Cortex of kidney (tissue), 1 donor: ENCODE measurements at places on chromosomes 2 and 18.

- DNase-seq, result no peak
These were observed 224.8 kb upstream of the SOX11 start for GRCh38 chr2:5467178-5467905.

- DNase-seq, result no peak
These were observed 4.2 kb upstream of the METAP1D start for GRCh38 chr2:171995586-171995985.

GRCh38 chr2:175001566-175001965, 3.6 kb downstream of the CHN1 start:
- no peak for DNase-seq

DNA sequence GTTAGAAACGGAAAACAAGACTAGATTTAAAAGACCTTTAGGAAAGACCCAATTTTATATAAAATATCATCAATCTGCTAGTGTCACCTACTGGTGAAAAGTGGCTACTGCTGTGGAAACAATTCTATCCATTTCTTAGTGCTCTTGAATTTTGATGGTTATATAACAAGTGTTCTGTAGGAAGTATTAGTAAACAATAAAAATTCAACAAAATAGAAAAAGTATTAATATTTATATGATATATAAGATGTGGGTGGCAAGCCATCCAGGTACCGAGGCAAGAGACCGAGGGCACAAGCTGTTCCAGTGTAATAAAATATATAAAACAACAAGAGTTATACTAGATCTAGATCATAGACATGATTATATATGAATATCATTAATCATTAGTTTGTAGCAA, 6.2 kb upstream of the TMEM87B start:
- DNase-seq, result no peak

GRCh38 chr2:68284896-68285295, 32.6 kb upstream of the PPP3R1 start:
- no peak for DNase-seq

- DNase-seq, result no peak
These were observed 3.4 kb downstream of the SP9 start for GRCh38 chr2:174338147-174338605.

DNA sequence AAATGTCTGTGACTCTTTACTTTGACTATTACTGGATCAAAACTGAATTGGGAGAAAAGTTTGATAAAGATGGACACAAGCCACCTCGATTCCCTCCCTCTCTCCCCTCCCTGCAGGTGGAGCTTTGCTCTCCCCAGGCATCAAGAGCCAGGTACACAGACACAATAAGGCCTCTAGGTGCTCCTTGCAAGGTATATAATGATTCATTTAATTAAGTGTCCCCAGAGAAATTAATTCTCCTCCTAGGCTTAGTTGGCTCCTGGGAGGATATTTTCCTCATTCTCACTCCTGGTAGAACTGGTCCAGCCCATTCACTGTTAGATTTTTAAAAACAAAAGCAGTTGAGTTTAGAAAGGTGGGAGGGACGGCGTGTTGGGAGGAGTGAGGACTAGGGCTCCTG, 352.4 kb upstream of the SMIM21 start:
- no peak for DNase-seq

DNA sequence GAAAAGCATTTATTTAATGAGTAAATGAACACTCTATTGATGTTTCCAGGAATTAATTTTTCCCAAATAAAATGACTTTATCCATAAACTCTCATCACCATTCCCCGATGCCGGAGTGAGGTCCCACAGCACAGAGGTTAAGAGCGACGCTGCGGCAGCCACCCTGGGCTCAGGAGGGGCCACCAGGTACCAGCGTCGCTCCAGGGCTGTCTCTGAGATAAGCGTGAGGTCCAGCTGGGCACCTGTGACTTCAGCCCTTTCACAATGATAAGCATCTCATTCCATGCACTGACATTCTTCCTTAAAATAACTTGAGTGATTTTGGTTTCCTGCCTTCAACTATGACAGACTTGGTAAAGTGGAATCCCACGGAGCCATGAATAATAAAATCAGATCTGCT, 182.1 kb downstream of the TWIST2 start:
- no peak for DNase-seq

DNA sequence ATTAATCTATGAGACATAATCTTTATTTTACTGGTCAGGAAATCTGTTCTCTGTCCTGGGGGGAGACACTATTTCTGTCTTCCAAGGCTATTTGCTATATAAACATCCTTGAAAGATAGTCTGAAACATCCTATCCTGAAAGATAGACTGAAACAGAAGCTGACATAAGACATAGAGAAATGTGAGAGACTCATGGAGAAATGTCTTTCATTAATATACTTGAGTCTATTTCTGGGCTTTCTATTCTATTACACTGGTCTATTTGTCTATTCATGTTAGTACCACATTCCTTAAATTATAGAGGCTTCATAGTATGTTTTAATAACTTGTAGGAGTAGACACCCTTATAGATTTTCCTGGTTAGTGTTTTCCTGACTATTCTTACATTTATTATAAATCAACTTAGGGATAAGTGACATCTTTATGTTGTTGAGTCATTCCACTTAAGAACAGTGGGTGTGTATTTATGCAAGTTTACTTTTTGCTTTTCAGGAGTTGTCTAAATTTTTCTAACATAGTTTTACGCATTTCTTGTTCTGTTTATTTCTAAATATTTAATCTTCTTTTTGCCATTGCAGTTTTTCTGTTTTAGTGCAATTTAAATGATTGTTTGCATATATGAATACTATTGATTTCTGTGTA, 244.9 kb upstream of the ZSWIM2 start:
- DNase-seq, result no peak

GRCh38 chr18:63528863-63529492, 13.2 kb upstream of the SERPINB12 start:
- DNase-seq, result no peak

- DNase-seq, result no peak
These were observed 51.4 kb downstream of the KIF5C start for GRCh38 chr2:148926291-148926961.

DNA sequence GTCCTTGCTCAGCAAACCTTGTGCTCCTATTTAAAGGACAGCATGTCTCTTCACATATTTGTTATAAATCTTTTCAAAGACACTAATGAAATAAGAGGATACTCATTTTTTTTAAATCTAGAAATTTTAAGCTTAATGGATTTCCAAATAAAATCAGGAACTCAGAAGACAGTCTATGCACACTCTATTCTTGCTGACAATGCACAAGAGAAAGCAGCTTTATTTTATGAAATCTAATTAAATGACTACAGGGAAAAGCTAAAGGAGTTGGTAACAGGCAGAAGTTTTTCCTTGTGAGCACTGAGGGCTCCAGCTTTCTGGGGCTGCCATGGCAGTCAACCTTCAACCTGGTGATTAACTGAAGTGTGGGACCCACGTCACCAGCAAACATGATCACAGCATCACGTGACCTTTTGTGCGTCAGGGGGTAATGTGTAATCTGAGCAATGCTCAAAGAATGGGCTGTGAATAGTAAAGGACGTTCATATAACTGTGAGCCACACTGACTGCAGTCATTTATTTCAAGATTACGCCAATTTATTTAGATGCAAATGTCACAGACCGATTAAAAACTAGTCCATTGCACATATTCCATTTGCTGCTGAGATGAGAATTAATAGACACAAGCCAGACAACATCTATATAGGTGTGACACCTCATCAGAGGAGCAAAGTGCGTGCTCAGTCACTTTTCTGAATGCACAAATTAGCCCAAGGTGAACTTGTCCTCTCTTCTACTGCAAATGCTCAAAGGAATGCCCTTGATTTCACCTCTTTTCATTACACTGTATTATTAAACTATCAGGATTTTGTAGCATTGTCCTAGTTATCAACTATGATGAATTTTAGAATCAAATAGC, 11.6 kb upstream of the DNER start:
- no peak for DNase-seq

DNA sequence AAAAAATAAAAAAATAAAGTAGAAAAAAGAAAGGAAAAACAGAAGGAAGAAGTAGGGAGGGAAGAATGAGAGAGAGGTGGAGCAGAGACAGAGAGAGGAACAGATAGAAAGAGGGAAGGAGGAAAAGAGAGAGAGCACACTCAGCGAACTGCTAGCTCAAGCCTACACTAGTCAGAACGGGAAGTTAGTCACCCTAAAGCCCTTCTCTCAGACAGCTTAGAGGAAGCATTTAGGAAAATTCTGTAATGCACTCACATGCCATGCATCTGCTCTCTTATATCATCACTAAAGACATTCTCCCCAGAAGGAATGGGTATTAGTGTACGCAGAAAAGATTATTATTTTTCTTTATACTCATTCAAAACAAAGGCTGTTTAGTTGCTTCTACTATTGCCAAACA, 68.1 kb upstream of the SULT1C3 start:
- no peak for DNase-seq

DNA sequence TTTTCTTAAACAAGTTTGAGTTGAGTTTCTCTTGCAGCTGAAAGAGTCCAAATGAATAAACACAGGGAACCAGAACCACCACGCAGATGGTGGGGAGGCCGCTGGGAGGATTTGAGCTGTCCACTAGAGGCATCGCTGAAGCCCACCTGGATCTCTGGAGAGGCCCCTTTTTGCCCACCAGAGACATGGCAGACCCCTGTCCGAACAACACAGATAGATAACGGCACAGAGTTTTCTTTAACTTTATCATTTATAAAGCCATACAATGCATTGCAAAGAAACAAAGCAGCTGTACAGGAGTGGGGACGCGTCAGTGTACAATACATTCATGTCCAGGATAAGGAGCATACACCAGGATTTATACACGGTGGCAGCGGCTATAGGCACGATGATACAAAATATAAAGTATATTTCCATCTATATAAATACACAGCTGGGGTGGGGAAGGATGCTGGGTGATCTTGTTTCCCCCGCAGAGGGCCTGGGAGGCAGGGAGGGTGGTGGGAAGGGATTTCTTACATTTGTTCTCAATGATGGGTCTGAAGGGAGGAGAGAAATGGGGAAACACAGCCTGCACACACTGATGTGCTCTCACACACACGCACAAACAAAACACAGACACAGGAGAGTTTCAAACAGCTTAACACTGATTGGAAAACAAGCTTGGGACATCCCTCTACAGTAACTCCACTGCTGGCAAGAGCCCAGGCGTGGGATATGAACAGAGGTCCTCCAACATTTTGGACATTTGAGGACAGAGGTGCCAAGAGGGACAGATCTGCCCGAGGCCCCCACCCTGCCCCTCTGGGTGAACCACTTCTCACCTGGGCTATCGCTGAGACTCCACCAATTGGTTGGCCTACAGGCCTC, 203.0 kb downstream of the TNS1 start:
- no peak for DNase-seq

DNA sequence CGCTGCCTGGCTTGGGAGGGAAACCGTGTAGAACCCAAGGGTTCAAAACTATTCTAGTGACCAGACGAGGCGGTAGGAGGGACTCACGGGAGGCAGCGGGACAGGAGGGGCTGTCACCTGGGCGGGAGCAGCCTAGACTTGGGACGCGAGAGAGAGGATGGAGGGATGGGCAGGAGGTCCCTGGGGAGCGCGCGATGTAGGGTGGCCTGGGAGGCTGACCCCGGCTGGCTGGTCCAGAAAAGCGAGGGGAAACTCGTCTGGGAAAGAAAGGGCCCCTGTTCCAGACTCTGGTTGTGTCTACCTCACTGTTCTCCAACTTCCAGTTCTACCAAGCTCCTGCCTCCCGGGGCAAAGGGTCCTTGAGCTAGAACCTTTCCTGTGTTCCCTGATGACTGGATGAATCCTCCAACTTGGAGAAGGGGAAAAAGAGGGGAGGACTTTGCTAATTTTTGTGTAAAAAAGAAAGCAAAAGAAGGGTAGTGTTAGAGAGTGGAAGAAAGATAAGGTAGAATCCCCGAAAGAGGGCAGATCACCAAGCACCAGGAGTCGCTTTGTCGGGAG, 1.4 kb downstream of the DOK6 start:
- DNase-seq, result no peak

DNA sequence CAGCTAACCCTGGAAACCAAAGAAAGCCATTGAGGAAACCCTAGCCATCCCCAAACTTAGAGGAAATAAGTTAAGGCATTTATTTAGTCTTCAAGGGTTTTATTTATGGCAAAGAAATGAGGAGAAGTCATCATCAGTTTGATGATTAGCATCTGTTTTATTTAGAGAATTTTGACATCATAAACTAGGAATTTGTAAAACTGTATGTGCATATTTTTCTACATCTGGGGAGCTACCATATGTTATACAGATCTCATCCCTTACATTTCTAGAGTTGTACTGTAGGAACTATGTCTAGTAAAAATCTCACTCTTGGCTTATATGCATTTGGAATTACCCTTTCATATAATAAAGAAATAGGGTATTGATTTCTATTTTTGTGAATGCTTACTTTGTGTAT, 48.7 kb downstream of the FMNL2 start:
- no peak for DNase-seq

DNA sequence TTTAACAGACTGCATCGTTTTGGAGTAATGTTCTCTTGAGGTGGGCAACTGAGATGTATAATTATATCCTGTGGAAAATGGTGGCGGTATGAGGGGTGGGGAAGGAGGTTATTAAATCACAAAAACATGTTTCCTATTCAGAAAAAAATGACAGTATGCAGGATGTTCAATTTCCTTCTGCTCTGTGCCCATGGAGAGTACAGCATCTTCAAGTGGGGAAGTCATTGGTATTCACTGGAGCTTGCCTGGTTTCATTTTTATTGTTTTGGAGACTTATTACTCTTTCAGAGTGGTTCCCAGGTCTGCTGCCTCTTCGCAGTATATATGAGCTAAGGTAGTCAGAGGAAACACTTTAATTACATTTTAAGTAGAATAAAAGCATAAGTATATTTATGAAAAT, 318.8 kb upstream of the RAB12 start:
- no peak for DNase-seq

- DNase-seq, result no peak
These were observed 370.4 kb downstream of the XIRP2 start for GRCh38 chr2:167258712-167259111.

DNA sequence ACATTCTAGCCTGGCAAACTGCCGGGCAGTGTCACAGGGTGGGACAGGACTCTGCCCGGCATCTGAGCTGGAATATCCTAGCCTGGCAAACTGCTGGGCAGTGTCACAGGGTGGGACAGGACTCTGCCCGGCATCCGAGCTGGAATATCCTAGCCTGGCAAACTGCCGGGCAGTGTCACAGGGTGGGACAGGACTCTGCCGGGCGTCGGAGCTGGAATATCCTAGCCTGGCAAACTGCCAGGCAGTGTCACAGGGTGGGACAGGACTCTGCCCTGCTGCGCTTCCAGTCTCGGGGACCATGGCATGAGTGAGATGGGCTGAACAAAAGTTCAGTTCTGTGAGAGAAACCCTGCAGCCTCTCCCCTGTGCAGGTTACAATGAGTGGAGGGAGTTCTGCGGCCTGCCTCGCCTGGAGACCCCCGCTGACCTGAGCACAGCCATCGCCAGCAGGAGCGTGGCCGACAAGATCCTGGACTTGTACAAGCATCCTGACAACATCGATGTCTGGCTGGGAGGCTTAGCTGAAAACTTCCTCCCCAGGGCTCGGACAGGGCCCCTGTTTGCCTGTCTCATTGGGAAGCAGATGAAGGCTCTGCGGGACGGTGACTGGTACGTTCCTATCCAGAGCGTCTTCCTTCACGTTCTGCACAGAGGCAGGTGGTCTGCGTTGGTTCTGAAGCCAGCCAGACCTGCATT, 80.3 kb downstream of the TPO start:
- DNase-seq, result no peak

- DNase-seq, result no peak
These were observed 242.6 kb downstream of the SLC4A3 start for GRCh38 chr2:219870041-219870440.
